ENCODE measurements at places on chromosomes 11 and 22.

DNA sequence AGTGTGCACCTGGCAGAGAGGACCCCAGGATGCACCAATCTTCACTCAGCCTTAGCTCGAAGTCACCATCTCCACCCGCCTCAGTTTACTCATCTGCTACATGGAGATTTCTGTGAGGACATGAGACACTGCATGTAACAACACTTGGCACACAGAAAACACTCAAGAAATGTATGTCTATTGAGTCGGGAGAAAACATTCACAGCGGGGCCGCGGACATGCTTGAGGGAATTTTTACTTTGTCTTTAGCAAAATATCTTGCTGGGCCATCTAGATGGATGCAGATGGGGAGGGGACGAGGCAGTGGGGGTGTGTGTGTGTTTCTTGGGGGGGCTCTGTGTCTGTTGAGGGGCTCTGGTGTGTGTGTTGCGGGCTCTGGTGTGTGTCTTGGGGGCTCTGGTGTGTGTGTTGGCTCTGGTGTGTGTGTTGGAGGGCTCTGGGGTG, 28.4 kb upstream of the RFPL3 start:
- no peak for DNase-seq

DNA sequence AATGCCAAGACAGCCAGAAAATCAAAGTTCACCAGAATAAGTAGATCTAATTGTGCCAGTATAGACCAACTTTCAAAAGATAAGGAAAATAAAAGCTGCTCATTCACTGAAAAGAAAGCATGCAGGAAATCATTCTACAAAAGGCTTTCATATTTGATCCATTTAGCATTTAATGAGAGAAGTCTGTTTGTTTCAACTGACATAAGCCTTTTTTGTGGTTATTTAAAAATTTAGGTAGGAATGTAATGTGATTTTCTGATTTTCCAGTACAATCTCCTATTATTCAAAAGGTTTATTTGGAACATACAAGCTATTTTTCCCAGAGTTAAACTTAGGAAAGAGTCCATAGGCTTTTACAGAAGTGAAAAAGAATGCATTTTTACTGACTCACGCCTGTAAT, 92.7 kb downstream of the SBF2 start:
- no peak for DNase-seq

DNA sequence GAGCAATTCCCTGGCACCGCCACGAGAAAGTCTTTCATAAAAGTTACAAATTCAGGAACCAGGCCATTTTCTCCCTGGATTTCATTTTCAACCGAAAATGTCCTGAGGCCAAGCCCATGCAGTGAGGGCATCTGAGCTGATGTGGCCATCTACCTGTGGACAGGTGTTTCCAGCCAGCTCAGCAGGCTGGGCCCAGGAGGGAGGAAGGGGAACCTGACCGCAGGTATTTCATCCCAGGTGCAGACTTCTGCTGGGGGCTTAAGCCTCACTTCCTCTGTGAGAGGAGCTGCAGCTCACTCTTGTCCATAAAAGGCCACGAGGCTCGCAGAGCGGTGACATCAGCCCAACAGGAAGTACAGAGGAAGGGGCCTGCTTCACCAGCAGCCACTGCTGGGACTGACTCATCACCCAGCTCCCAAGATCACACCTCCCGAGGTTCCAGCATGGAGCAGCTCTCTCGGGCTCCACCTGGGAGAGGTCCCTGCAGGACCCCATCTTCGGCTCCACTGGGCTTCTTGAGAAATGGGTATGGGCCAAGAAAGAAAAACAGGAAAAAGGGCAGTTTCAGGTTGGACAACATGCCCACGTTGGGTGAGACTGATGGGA, 56.4 kb downstream of the MYH9 start:
- DNase-seq, result peak; percentile 71

DNA sequence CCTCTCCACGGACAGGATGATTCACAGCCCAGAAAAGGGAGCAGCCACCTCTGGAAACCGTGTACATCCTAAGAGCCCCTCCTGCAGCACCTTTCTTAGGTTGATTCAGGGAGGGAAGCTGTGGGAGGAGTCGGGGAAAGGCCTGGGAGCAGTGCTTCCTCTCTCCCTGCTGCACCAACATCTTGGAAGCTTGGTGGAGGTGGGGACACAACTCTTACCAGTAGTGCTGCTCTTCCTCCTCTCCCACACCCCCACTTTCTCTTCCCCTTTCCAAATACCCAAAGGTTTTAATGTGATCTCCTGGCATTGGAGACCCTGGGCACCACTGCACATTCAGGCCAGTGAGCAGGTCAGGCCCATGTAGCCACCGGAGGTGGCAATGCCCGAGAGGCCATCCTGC, 46.4 kb upstream of the HORMAD2 start:
- no peak for DNase-seq

DNA sequence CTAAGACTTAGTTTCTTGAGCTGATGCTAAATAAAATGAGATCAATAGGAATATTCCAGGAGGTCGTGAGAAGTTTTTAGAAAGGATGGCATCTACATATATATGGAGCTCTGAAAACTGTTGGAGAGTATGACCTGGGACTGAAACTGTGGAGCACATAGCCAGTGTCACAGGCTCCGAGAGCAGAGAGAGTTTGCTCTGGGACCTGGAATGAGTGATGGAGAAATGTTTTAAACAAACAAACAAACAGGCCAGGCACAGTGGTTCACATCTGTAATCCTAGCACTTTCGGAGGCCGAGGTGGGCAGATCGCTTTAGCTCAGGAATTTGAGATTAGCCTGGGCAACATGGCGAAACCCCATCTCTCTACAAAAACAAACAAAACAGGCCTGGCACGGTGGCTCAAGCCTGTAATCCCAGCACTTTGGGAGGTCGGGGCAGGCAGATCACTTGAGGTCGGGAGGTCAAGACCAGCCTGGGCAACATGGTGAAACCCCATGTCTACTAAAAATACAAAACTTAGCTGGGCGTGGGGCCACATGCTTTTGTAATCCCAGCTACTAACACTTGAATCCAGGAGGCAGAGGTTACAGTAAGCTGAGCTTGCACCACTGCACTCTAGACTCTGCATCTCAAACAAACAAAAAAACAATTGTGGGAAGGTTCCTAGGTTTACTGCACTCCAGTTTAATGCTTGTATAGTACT, 67.1 kb downstream of the SLC35F2 start:
- no peak for DNase-seq

Measured in stimulated activated CD8-positive, alpha-beta memory T cell treated with anti-CD3 and anti-CD28 coated beads, Interleukin-7, amount 100 ng/mL, for 1 hour (primary cell).